ENCODE measurements at places on chromosomes 2 and 18. TPM values are rescaled to one million over a fixed set of nuclear protein-coding genes. Genes with fewer than 3 reads are reported as not detected.

The UGT1A10 gene
- 0.03 TPM for polyA plus RNA-seq

The HOXD8 gene
- 6.0 TPM for polyA plus RNA-seq

DNA sequence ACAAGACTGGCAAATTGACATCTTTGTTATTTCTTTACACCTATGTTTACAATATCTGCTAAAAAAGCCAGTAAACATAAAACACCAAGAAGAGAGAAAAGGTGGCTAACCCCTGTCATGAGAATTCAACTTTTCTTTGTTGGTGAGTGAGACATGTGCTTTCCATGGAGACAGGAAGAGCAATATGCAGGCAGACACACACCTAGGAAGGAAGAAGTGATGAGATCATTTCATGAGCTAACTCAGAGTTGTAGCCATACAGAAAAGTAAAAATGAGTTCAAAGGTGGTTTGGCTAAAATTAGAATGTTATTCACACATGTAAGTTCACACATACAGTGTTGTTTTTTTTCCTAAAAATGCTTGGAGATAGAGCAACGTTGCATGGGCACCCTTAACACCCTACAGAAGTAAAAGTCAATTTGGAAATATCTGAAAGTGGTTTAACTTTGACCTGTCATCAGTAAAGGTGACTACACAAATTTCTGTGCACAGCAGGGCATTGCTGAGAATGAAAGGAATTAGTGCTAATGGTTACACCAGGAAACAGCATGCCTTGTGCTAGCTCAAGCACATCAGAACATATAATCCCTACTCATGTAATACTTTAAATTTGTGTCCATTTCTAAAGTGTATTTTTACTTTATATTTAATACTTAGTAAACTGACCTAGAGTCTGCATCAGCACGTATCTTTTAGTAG, 557.6 kb downstream of the CBLN2 start:
- no peak for DNase-seq
- no peak overlapping the region for H3K27ac ChIP-seq
- no peaks in the 10 kb centered on the region for H3K36me3 ChIP-seq
- no peak overlapping the region for H3K4me3 ChIP-seq
- H3K4me1 ChIP-seq, result no peaks in the 10 kb centered on the region

DNA sequence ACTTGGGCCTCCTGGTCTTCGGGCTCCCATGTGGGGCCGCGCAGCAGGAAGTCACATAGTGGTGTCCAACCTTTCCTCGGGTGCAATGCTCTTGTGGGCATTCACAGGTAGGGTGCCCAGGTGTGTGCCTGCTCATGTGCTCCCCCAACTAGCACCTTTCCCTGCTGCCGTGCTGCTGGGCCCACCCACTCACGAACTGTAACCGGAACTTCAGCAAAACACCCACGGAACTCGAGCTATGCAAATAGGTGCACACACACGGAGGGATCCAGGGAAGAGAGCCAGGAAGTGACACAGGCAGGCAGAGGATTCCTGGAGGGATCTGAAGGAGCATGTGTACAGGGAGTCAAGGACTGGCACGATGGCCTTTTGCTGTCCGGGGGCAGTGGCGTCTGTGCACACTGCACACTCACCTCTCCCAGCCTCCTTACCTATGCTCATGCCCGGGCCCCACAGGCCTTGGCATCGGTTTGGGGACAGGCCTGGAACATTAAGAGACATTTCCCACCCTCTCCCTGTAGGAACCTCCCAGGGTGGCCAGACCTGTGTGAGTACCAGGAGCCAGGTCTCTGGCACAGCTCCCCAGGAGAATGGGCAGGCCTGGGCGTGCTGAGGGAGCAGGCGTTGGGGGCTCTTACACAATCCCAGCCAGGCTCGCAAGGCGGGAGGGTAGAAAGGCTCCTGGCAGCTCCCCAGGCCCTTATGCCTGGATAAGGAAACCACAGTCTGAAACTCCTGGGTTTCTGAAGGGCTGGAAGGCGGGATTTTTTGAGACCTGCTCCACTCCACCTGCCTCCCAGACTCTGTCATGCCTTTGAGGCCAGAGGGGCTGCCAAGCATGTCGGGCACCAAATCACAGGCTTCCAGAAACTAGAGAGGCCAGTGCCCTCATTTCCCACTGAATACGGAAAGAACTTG, 6.6 kb upstream of the PTMA start:
- no peak overlapping the region for H3K27ac ChIP-seq
- peaks cover 21% of the 10 kb centered on the region for H3K4me1 ChIP-seq
- no peak overlapping the region for H3K4me3 ChIP-seq
- no peaks in the 10 kb centered on the region for H3K36me3 ChIP-seq
- H3K27me3 ChIP-seq, result no peaks in the 10 kb centered on the region
- no peak for DNase-seq

The RTP5 gene
- polyA plus RNA-seq, result 0.93 TPM

The SELENOI gene
- 2.7 TPM for polyA plus RNA-seq

Measured in spleen (tissue), 13 donors.